ENCODE measurements at places on chromosomes 5 and 9. TPM values are rescaled to one million over a fixed set of nuclear protein-coding genes. Genes with fewer than 3 reads are reported as not detected.

- no peak for DNase-seq
Measured at GRCh38 chr5:14714706-14715105, 50.2 kb downstream of the OTULIN start.

DNA sequence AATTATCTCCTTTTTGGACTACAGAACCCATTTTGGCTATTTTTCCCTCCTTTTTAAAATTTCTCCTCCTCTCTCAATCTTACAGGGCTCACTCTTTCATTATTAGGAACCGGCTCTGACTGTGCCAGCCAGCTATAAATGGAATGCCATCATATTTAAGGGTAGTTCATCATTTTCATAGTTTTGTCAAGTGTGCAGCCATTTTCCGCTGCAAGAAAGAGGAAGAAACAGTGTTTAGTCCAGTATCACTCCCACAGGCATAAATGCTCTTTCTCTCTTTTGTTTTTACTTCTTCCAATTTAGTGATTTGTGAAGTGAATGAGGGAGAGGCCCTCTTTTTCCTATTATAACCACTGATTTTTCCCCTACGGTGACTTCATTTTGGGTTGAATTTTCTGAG lies 290.0 kb downstream of the NR3C1 start:
- no peak for DNase-seq

- no peak for DNase-seq
Measured at GRCh38 chr5:172165465-172165864, 22.6 kb downstream of the STK10 start.

GRCh38 chr5:59342181-59342580 lies 551.3 kb downstream of the PDE4D start:
- no peak for DNase-seq

Gene MYMK
- not detected for total RNA-seq

- DNase-seq: no peak
Measured at GRCh38 chr5:53298841-53299240, 181.6 kb upstream of the FST start.

Gene CSF2
- total RNA-seq: not detected

DNA sequence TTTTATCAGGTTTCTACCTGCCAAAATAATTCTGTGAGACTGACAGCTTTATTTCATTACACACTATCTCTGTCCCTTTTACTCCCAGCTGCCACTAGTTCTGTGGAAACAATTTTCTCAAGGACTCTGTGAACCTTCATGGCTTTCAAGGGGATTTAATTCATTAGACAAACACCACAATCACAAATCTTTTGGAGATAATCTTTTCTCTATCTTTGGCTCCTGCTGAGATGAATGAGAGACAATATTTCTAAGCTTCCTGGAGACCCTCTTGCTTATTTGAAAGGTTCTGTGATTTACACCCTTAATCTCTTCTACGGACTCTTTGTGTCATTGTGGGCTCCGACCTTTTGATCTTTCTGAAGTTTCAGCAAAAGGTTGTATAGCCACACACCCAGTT lies 222.6 kb downstream of the PRDM9 start:
- DNase-seq: no peak

DNA sequence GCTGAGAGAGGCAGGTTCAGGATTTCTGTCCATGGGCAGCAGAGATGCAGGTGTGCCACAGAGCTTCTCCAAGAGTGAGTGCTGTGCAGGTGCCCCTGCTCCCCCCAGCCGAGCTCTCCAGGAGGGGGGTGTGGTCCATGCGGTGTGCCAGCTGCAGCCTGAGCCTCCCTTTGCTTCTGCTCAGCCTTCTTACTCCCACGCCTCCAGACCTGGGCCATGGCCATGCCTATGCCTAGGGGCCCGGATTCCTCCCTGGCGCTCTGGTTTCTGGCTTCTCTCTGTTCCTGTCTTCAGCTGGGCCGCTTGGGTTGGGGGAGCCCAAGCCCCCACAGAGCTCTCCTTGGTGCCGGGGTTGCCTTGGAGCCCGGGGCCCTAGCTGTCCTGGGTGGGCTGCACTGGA lies 133.3 kb downstream of the CACNA1B start:
- no peak for DNase-seq

Gene MAT2B
- 52.1 TPM for total RNA-seq

- DNase-seq: no peak
Measured at GRCh38 chr5:32506201-32506661, 61.7 kb upstream of the ZFR start.

Gene TLR4
- total RNA-seq: 0.33 TPM

- no peak for DNase-seq
Measured at GRCh38 chr9:20095430-20096092, 306.7 kb upstream of the SLC24A2 start.

GRCh38 chr5:91528831-91529230 lies 145.7 kb upstream of the ARRDC3 start:
- DNase-seq: no peak

DNA sequence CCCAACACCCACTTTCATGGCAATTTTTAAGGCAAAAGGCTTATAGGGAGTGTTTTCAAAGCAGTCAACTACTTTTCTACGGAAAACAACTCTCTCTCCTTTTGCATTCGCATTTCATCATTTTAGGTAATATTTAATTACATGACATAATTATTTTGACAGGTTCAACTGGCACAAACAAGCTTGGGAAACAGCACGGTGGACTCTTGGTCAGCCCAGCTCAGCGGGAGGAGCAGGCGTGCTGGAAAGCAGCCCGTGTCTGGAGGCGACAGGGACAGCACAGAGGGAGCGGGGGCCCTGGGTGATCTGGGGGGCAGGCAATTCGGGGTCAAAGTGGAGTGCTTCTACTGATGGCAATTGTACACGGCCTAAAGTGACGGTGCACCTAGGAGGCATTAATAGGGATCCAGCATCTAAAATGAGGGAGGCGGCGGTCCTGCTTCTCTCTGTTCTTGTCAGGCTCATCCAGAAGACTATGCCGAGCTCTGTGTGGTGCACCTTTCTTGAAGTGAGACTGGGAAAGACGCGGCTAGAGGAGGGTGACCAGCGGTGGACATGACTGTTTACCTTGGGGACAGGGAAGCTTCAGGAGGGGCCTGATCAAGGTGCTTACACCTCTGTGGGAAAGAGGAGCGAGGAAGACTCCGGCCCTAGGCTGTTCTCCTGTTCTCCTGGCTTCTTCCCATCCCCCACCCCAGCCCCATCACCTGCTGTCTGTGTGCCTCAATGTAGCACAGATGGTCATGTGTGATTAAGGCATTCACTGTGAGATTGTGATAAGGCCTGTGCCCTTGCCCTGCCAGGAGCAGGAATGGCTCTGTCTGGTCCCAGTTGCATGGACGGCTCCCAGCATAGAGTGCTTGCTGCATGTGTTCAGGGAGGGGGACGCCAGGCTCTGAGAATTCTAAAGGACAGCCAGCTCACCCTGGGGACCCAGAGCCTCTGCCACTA lies 3.4 kb downstream of the MYMK start:
- no peak for DNase-seq

DNA sequence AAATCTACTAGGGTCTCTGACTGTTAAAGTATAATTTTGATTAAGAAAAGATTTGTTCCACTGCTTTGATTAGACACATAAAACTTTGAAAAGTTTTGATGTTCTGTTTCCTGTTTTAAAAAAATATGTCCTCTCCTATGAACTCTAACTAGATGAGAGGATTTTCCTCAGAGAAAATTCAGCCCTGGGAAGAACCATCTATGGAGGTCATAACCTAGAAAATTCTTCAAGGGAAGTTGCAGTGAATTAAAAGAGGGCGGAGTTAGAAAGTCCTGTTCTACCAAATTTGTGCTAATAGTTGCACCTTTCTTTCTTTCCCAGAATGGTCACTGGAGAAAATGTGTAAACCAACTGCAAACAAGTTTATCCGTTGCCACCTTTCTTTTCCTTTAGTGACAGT lies 27.7 kb downstream of the PIK3R1 start:
- DNase-seq: no peak

- DNase-seq: no peak
Measured at GRCh38 chr9:133731876-133732638, 6.1 kb downstream of the SARDH start.

DNA sequence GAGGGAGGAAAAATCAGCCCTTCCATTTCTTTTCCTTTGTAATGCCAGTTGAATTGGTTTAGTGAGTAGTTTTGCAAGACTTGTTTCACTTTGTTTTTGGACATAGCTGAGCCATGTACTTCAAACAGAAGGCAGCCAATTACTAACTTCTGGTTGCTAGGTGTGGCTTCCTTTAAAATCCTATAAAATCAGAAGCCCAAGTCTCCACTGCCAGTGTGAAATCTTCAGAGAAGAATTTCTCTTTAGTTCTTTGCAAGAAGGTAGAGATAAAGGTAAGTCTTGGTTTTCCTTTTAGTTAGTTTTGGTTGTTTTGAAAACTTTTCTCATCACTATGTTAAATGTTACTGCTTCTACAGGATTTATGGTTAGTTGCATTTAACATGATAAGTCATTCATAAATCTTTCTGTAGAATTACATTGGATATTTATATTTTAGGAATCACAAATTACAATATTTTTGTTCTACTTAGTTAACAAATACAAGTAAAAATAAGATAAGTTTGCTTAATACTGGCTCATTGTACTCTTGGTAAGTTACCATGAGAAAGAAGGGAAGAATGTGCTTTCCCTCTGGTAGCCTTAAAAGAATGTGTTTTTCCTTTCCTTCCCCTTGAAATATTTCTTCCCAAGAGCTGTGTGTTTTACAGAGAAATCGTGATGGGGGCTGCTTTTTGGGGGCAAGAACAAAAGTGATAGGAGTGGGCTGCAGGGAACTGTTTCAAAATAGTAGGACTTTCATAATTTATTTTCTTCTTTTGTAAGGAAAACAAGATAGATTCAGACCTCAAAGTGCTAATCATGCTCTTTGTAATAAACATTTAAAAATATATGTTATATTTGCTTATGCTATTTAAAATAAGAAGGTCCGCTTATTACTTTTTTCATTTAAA lies at the start of gene ANXA1:
ANXA1 (plus strand) TSS at position 213 of the 890 bp plus-strand sequence. CDS start 6,671 bp downstream, outside the sequence.
- no peak for DNase-seq

DNA sequence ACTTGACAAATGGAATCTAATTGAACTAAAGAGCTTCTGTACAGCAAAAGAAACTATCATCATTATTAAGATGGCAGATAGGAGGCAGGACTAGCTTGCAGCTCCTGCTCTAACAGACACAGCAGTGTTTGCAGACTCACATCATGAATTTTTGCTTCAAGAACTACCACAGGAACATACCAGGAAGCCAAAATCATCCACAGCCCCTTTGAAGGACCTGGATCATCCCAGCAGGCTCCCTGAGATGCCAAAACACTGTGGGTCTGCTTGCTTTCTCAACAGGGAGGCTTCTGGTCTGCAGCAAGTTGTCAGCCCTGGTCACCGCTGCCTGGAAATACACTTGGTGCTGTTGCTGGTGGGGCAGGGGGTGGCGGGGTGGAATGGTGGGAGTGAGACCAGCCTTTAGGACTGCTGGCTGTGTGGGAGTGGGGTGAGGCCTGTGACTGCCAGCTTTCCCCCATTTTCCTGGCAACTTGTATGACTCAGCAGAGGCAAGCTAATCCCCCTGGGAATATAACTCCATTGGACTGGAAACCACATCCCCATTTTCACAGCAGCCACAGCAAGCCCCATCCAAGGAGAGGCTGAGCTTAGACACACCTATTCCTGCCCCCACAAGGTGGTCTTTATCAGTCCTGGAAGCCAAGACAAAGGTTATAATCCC lies 533.8 kb upstream of the CYLC2 start:
- DNase-seq: no peak

Gene FBP2
- total RNA-seq: not detected

Gene SPATA31C1
- not detected for total RNA-seq

DNA sequence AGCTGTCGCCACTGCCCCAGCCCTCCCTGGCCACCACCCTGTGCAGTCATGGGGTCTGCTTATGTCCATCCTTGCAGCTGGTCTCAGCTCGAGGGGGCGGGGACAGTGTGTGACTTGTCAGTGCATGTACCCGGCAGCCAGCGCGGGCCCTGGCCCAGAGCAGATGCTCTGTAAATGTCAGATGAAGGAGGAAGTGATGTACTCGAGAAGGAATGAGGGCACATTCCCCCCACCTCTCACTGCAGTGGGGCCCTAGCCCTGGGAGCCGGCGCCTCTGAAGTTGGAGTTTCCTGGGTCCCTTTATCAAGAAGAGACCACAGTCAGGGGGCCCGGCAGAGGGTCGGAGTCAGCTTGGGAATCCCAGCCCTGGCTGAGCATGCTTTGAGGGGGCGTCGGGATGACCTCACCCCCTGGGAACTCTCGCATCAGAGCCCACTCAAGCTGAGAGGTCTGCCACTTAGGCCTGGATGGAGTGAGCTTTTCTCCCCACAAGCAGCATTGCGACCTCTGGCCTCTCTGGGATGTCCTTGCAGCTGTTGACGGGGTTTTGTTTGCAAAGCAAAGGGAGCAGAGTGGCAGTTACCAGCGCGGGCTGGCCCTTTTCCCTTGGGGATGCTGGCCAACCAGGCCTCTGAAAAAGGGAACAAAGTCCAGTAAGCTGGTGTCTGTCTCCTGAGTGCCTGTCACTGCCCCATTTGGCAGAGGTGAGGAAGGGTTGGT lies 19.0 kb downstream of the NEURL1B start:
- no peak for DNase-seq

DNA sequence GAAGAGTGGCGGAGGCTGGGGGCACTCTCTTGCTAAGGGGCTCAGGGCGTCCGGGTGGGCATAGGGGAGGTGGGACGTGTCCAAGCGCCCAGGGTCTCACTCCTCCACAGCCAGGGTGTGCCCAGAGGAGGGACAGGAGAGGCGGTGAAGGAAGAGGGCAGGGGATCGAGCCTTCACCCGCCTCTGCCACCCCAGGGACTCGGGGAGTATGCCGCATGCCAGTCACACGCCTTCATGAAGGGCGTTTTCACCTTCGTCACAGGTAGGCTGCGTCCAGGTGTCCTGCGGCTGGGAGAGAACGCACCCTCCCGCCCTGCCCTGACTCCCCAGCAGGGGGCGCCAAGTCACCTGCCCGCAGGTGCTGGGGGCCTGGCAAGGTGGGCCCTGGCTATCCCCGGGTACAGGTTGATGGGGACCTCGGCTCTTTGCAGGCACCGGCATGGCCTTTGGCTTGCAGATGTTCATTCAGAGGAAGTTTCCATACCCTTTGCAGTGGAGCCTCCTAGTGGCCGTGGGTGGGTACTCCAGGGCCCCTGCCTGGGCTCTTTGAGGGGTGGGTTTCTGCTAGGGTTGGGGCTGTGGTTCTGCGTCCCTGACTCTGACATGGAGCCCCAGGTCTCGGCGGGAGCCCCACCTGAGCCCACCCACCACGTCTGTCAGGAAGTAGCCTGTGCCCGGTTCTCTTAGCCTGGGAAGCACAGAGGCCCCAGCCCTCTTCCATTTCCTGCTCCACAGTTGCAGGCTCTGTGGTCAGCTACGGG lies 552 bp downstream of the TMEM141 start:
- no peak for DNase-seq

GRCh38 chr5:169544264-169544950 lies 39.2 kb upstream of the SPDL1 start:
- no peak for DNase-seq

- no peak for DNase-seq
Measured at GRCh38 chr9:32218100-32218767, 166.2 kb upstream of the ACO1 start.

Gene TAF11L10
- not detected for total RNA-seq

Gene INSL4
- not detected for total RNA-seq

- no peak for DNase-seq
Measured at GRCh38 chr5:9498541-9499497, 47.1 kb downstream of the SEMA5A start.
